ENCODE measurements at places on chromosomes 2 and 18. TPM values are rescaled to one million over a fixed set of nuclear protein-coding genes. Genes with fewer than 3 reads are reported as not detected.

The DES gene
- total RNA-seq = not detected

The COQ10B gene
- total RNA-seq = 14.6 TPM

The APOB gene
- not detected for total RNA-seq

The AMER3 gene
- not detected for total RNA-seq

The ASXL3 gene
- not detected for total RNA-seq

The GTF2A1L gene
- total RNA-seq = not detected

The PLEK gene
- 6.0 TPM for total RNA-seq

The GAREM2 gene
- 2.2 TPM for total RNA-seq

The PTPRM gene
- total RNA-seq = 3.0 TPM

The TMEM182 gene
- 5.3 TPM for total RNA-seq

The CDK15 gene
- total RNA-seq = not detected

The FNDC4 gene
- not detected for total RNA-seq

The GPR75 gene
- 0.88 TPM for total RNA-seq

The LYG1 gene
- 0.54 TPM for total RNA-seq

The NEB gene
- 0.34 TPM for total RNA-seq

The UGT1A4 gene
- not detected for total RNA-seq

The FAM124B gene
- not detected for total RNA-seq

The CYS1 gene
- 0.11 TPM for total RNA-seq

The GREB1 gene
- total RNA-seq = 1.5 TPM

The MLPH gene
- total RNA-seq = not detected

The FASTKD1 gene
- total RNA-seq = 60.2 TPM

The GALNT3 gene
- total RNA-seq = 1.9 TPM

The ZNF385B gene
- not detected for total RNA-seq

The TFPI gene
- total RNA-seq = not detected

The STAT4 gene
- total RNA-seq = 70.8 TPM

The PIEZO2 gene
- not detected for total RNA-seq

The MYOM1 gene
- 1.0 TPM for total RNA-seq

The TEKT4 gene
- total RNA-seq = not detected

The PAX8 gene
- 0.63 TPM for total RNA-seq

The CXCR2 gene
- 0.22 TPM for total RNA-seq

The EGR4 gene
- 0.29 TPM for total RNA-seq

The CNOT11 gene
- total RNA-seq = 59.7 TPM

The TWIST2 gene
- not detected for total RNA-seq

The CRACDL gene
- 0.09 TPM for total RNA-seq

The QPCT gene
- total RNA-seq = 0.56 TPM

The ESPNL gene
- total RNA-seq = 0.27 TPM

The ELOA2 gene
- total RNA-seq = not detected

The FSIP2 gene
- not detected for total RNA-seq

The TMEM200C gene
- total RNA-seq = not detected

The MC4R gene
- not detected for total RNA-seq

The MOGAT1 gene
- not detected for total RNA-seq

The RAPH1 gene
- 1.9 TPM for total RNA-seq

The SERPINB7 gene
- total RNA-seq = not detected

The ABCG5 gene
- not detected for total RNA-seq

The TXNDC2 gene
- not detected for total RNA-seq

The GALNT13 gene
- total RNA-seq = 0.60 TPM

The WNT10A gene
- total RNA-seq = 29.2 TPM

The DYSF gene
- 3.5 TPM for total RNA-seq

The GALNT14 gene
- total RNA-seq = 1.9 TPM

The DCC gene
- total RNA-seq = not detected

The CHRNG gene
- total RNA-seq = not detected

The THUMPD2 gene
- total RNA-seq = 16.9 TPM

The HOXD10 gene
- total RNA-seq = not detected

The LOXHD1 gene
- 0.11 TPM for total RNA-seq

The RAMP1 gene
- 1.4 TPM for total RNA-seq

The KCTD18 gene
- 15.2 TPM for total RNA-seq

The FAP gene
- total RNA-seq = not detected

The MBP gene
- 41.5 TPM for total RNA-seq

The IL36B gene
- not detected for total RNA-seq

The DSG1 gene
- total RNA-seq = not detected
